ENCODE measurements at places on chromosomes 4 and X.

DNA sequence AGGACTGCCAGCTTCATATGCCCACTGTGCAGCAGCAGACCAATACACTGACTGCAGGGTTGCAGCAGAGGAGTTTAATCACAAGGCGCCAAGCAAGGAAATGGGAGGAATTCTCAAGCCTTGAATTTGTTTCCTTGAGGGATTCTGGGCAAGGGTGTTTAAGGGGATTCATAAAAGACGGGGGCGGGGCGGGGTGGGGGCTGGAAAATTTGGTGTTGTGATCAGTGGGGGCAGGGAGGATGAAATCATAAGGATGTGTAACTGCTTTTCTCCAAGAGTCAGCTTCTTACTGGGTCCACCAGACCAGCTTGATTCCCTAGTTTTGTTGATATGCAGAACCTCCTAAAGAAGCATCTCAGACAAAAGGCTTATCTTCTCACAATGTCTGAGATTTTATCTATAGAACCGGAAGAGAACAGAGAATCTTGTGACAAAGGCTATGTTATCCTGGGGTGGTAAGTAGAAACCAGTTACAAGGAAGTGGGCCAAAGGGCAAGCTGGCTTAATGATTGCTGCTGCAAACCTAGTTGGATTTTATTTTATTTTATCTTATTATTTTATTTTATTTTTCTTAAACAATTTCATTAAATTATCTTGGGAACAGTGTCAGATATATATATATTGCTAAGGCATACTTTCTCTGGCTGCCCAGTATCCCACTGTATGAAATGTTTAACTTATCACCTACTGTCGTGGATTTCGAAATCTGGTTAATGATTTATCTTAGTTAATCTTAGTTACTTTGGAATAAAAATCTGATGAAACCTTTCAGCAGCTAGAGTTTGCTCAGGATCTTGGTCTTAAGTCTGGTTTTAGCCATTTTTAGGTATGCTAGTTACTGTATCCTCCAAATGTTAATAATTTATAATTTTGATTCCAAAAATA is 276.4 kb downstream of the RPA4 start:
- no peak for DNase-seq

- DNase-seq, result no peak
Measured at GRCh38 chrX:153487590-153488071, 7.1 kb upstream of the BGN start.

- DNase-seq, result no peak
Measured at GRCh38 chr4:182738283-182739047, 178.7 kb downstream of the DCTD start.

- no peak for DNase-seq
Measured at GRCh38 chrX:110430293-110431076, 71.8 kb downstream of the RTL9 start.

- no peak for DNase-seq
Measured at GRCh38 chrX:70694339-70695122, 214.0 kb downstream of the TEX11 start.

GRCh38 chrX:31981546-31982062 is 909.8 kb upstream of the FTHL17 start:
- peak; percentile 0 for DNase-seq

GRCh38 chr4:163493643-163494359 is 689 bp upstream of the TMA16 start:
- DNase-seq, result no peak

DNA sequence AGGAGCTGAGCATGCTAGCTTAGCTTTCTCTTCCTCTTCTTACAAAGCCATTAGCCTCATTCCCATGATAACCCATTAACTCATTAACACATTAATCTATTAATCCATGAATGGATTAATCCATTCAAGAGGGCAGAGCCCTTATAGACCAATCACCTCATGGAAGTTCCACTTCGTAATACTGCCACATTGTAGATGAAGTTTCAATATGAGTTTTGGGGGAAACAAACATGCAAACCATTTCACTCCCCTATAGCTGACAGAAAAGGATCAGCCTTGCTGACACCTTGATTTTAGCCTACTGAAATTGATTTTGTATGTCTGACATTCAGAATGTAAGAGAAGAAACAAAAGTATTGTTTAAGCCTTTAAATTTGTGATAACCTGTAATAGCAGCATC is 251.8 kb upstream of the GALNTL6 start:
- DNase-seq, result no peak

GRCh38 chr4:79201971-79202370 is 123.9 kb downstream of the NAA11 start:
- peak; percentile 72 for DNase-seq

GRCh38 chr4:117968606-117969005 is 65.7 kb upstream of the NDST3 start:
- no peak for DNase-seq

DNA sequence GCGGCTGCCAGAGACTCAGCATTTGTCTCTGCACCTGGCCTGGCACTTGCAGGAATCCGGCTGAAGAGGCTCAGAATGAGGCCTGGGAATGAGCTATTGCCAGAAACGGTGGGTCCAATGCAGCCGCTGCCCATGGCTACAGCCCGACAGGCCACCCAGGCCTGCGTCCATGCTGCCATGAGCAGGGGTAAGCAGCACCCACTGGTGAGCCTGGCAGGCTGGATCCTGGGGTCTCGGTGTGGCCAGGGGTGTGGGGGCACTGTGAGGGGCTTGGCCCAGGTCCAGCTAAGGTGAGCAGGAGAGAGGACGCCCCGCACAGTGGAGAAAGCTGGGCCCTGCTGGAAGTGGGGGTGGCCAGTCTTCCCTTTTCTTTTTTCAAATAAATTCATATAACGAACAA is 60.3 kb upstream of the MXD4 start:
- DNase-seq, result no peak

- peak; percentile 49 for DNase-seq
Measured at GRCh38 chr4:159446266-159446976, 343.5 kb downstream of the RAPGEF2 start.

- no peak for DNase-seq
Measured at GRCh38 chr4:70844180-70844579, 4.5 kb upstream of the GRSF1 start.

DNA sequence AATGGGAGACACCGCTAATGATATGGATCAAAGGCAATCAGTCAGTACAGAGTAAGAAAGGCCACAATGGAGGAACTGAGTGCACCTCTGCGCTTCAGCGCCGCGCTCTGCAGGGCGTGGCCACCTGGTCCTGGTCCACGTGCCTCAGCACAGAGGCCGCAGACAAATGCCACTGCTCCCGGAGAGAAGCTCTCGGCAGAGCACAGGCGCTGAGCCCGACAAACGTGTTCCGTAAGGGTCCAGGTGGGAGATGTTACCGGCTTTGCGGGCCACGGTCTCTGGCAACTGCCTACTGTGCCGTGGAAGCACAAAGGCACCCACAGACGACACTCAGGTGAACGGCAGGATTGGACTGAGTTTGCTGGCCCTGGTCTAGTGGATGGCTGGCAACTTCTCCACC is 68.9 kb downstream of the ACOX3 start:
- no peak for DNase-seq

- no peak for DNase-seq
Measured at GRCh38 chrX:3312109-3312508, 34.3 kb downstream of the MXRA5 start.

DNA sequence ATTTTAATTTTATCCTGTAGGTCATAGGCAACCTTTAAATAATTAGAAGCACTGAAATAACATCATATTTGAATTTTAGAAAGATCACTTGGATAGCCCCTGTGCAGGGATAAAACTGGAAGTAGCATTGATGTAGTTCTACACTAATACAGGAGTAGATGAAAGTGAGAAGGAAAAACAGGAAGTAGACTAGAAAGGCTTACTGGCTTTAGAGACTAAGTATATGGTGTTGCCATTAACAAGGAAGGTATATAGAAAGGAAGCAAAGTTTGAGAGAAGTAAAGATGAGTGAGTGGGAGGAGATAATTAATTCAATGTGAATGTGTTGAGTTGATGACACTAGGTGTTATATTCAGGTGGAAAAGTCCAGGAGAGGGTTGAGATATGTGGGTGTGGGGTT is 73.1 kb upstream of the EPGN start:
- no peak for DNase-seq

DNA sequence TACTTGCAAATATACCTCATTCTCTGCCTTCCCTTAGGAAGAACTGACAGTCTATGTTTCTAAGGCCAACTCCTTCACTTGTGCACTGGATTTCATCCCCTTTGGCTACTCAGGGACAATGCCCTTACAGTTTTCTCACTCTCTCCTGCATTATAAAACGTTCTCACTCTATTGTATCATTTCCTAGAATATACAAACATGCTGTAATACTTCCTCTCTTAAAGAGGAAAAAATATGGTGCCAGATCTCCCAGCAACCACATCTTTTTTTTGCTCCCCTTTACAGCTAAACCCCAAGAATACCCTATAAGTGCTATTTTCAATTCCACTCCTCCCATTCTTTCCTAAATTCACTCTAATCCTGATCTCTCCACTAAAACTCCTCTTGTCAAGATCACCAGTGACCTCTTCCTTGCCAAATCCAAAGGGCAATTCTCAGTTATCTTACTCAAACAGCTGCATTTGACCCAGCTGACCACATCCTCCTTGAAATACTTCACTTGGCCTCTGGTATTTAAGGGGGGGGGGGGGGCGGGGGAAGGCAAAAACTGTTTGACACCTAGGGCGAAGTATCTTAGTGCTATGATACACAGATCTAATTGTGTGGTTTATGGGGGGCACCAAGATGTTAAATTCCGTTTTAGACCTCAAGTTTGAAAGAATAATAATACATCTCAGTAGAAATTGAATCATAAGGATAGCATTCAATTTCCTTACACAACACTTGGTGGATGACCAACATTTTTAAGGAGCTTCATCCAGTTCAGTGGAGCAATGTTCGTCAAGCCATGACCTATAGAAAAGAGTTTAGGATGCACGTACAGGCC is 1.6 kb downstream of the RCHY1 start:
- DNase-seq, result no peak

DNA sequence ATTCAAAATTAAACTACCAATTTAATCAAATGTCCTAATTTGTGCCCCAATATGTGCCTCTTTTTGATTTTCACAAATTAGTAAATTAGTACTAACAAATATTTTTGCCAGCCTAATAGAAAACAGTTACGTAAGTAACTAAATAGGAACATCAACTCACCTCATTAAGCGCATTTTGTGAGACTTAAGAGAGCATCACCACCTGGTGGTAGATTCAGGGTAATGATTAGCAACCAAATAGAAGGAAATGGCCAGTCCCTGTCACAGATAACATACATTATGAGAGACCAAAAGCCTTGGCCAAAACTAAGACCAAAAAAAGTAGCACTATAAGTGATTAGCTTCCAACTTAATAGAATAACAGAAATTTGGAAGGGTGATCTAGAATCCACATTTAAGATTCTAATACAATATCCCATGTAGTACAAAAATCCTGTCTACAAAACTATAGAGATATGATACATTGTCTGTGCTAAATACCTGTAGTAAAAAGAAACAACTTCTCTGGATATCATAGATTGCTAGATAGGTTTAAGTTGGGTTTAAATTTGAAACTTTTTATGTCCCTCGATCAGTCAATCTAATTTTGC is 46.7 kb downstream of the C4orf46 start:
- DNase-seq, result peak; percentile 53

DNA sequence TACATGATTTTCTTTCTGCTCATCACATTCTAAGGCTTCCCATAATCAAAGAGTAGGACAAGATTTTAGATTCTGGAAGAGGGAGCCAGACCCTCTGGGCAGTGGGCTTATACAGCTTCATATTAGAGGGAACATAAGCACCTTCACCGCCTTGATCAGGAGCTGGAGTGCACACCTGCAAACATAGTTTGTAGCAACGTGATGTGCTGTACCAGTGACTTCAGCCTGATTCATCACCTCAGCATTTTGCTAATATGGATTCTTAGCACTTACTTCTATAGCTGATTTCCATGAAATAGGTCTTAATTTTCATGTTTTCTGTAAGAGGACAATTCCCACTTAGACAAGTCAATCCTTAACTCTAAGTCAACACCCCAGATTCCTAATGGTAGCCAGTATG is 36.7 kb downstream of the PCDH18 start:
- no peak for DNase-seq

GRCh38 chr4:153522802-153523094 is 56.6 kb downstream of the TMEM131L start:
- no peak for DNase-seq

GRCh38 chr4:10722957-10723356 is 38.4 kb upstream of the CLNK start:
- DNase-seq, result no peak

DNA sequence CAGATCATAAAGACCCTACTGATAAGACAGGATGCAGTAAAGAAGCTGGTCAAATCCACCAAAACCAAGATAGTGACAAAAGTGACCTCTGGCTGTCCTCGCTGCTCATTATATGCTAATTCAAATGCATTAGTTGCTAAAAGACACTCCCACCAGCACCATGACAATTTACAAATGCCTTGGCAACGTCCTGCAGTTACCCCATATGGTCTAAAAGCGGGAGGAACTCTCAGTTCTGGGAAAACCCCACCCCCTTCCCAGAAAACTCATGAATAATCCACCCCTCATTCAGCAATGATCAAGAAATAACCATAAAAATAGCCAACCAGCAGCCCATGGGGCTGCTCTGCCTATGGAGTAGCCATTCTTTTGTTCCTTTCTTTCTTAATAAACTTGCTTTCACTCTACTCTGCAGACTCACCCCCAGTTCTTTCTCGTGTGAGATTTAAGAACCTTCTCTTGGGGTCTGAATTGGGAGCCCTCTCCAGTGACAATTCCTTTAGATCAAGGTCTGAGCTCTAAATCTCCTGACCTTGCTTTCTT is 217.1 kb upstream of the STS start:
- no peak for DNase-seq

- no peak for DNase-seq
Measured at GRCh38 chr4:67082746-67083145, 462.6 kb downstream of the CENPC start.

- no peak for DNase-seq
Measured at GRCh38 chrX:66633541-66633940, 5.3 kb downstream of the EDA2R start.

DNA sequence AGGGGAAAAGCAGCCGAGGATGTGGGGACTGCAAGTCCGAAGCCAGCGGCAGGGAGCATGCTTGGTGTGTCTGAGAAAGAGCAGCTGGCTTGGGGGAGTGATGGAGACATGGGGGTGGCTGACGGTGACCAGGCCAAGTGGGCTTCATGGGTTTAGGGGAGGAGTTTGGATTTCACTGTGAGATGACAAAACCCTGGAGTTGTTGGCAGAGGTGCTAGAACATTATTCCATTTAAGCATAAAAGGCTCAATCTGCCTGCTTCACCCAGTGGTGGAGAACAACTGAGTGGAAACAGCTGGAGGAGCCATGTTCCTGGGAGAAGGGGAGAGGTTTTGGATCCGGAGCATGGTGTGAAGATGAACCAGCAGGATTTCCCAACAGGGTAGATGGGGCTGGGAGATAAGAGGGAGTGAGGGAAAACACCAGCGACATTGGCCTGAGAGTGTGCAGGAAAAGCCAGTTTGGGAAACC is 318.0 kb upstream of the TAPT1 start:
- no peak for DNase-seq

DNA sequence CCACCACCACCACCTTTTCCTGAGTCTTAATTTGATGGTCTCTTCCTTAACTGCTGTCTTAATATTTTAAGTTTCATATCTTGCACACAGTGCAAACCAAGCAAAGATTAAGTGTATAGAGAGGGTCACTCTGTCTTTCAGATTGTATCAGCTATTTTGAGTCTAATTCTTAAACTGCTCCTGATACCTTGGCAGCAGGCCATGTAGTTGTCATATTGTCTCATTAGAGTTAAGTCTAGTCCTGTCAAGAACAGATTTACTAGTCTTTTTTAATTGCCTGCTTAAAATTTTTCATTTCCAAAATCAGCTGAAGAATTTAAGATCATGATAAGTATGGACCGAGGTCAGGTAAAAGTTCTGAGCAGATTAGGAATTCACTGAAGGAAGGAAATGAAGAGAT is 51.5 kb downstream of the FHIP1A start:
- DNase-seq, result no peak

- DNase-seq, result no peak
Measured at GRCh38 chr4:155510771-155511170, 134.0 kb upstream of the MAP9 start.

Measured in NCI-H345 (cell line).